ENCODE measurements at places on chromosomes 5 and 9.
A peak's percentile ranks its signal among the peaks of the same experiment; 100 is the strongest.

GRCh38 chr5:73692166-73692640, 66.2 kb downstream of the ARHGEF28 start:
- DNase-seq = no peak

DNA sequence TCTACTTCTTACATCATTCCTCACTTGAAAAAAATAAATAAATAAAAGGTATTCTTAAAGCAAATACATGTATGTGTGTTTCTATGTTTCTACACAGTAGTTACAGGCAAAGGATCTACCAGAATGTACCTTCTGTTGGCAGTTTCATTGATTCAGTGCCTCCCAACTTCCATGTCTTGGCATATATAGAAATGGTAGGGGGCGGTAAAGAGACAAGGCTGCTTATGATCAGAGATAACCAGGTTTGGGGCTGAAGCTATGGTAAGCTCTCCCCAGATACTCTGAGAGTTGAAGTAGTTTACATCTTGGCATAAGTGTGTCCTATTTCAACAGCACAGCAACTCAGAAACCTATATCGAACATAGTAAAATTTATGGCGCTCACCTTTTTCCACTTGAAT, 1075.4 kb upstream of the C9orf72 start:
- DNase-seq = no peak

DNA sequence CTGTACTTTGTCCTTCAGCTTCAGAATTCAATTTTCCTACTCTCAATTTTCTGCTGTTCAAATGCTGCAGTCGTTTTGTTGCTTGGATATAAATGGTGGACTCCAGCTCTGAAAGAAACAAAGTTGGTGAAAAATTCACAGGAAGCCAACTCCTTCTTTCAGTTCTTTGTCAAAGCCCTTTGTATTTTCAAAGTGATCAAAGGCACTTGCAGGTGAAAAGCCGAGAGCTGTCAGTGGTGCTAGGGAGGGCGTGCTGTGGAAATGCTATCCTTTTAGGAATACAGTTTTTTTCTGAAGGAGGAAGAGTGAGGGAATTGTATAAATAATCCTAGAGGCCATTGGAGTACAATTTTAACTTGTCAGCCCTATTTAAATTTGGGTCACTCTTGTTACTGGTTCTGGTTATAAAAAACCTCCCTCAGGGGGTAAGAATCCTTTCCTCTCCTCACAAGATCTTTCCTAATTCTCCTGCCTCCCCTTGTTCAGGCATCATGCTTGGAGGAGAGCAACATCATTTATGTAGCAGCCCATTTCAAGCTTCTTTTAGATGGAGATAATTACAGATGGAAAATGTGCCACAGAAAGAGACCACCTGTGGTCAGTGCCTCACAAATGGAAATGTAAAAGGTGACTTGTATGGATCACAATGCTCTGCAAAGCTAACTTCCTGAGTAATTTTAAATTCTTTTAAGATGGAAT, 62.5 kb upstream of the GHR start:
- DNase-seq = no peak

DNA sequence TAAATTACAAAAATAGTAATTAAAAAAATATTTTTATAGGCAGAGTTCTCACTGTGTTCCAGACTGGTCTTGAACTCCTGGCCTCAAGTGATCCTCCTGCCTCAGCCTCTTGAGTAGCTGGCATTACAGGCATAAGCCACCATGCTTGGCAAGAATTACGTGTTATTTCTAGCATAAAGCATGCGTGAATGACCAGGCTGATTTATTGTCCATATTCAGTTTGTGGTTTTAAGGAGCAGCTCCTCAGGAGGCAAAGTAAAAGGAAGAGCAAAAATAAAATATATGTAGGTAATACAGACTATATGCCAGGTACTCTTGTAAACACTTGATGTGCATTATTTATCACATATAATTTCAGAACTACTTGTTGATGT, 7.1 kb upstream of the CD180 start:
- DNase-seq = no peak

- no peak for DNase-seq
Observed at GRCh38 chr5:90096415-90097081, 313.0 kb downstream of the CETN3 start.

DNA sequence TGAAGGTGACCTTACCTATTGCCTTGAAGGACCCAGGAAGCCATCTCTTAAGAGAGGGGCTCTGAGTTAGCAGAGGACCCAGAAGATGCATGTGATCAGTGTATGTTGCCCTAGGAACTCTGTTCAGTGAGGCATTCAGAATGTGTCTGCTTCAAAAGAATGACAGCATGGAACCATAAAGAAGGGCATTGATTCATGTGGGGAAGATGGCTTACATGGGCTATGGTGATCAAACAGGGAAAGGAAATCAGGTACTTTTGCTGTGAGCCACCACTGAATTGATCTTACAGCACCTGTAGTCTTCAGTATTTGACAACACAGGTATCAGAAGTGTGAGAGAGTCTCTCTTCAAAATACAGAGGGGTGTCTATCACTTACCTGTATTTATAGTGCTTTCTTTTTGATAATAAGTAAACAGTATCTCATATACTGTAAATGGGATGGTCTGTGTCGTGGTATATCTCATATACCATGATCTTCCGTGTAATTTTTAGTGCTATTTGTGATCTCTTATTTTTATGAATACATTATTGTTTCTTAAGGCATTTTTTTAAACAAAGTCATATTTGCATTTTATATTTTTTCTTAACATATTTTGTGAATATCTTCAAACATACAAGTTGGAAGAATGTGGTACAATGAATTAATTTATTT, 57.0 kb downstream of the FOCAD start:
- no peak for DNase-seq

DNA sequence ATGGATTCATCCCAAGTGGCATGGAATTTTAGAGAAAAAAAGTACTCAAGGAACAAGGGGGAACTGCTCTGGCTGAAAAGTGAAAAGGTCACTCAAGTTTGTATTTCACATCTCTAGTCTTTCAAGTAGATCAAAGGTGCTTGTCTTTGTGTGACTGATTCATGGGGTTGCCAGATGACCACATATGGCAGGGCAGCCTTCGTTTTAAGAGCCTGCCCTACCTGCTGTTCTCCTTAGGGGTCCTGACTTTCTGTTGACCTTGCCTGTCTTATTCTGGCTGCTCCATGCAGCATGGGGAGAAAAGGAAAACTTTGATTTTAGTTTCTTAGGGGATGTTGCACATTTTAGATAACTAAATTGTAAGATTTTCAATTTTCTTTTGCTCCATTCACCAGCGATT, 877.7 kb downstream of the TLE1 start:
- no peak for DNase-seq

DNA sequence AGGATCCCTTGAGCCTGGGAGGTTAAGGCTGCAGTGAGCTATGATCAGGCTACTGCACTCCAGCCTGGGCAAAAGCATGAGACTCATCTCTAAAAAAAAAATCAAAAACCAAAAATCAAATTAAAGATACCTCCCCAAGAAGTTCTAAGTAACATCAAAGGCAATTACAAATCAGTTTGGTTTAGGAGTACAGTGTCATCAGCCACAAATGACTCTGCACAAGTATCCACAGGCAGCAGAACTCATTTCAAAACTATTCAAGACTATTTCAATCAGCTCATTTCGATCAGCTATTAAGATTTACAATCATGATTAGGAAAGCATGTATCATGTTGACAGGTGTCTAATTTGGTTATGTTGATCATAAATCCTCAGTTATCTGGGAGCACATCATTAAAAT, 19.1 kb downstream of the TRMO start:
- DNase-seq = no peak

- no peak for DNase-seq
Observed at GRCh38 chr9:130245474-130245873, 20.1 kb upstream of the HMCN2 start.

- DNase-seq = no peak
Observed at GRCh38 chr5:40080191-40080590, 599.5 kb upstream of the PTGER4 start.

GRCh38 chr5:1167361-1167727, 34.1 kb upstream of the SLC6A19 start:
- no peak for DNase-seq

GRCh38 chr9:20030221-20030620, 241.4 kb upstream of the SLC24A2 start:
- no peak for DNase-seq

DNA sequence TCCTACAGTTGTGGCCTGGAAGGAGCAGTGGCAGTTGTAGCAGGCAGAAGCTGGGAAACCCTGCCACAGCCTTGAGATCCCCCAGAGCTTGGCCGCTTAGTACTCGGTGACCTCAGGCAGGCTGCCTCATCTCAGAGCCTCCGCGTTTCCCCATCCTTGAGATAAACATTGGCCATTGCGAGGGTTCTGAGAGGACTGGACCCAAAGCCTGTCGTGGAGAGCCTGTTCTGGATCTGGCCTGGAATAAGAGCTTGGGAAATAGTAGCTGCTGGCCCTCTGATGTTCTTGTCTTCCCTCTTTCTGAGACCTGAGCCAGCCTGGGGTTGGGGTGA, 1.3 kb downstream of the MIGA2 start:
- DNase-seq = no peak

- DNase-seq = no peak
Observed at GRCh38 chr9:99305124-99305523, 83.0 kb downstream of the SEC61B start.

DNA sequence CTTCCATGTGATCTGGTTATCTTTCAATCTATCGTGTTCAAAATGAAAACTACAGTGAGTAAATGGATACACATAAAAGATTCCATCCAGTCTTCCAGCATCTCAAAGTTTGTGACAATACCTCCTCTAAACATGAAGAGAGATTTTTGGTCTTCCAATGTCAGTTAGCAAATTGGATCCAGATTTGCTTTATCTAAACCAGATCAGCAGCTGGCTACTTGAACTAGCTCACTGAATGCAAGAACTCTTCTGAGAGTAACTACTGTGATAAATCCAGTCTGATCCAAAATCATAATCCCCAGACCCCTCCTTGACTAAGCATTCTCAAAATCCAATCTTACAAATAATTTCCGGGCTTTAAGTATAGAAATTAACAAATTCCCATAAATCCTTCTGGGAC, 2177.9 kb upstream of the C9orf72 start:
- DNase-seq = no peak

- DNase-seq = no peak
Observed at GRCh38 chr9:96524764-96525163, 74.8 kb downstream of the HABP4 start.

DNA sequence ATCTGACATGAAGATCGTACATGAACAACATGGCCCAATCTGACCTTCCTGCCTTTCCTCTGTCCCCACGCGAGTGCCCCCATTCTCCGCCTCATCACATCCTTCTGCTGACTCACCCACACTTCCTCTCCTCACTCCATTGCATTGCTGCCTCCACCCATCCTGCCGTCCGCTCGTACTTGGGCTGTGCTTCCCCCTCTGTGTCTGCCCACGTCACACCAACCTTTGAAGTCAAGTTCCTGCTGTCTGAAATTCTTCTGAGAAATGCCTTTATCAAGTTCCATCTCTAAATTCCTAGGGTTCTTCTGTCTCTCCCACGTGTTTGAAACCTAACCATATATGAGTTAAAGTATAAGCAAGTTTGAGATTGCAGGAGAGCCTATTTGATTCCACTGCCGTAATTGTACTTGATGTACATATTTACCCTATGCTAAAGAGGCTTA, 18.0 kb upstream of the STARD4 start:
- peak; percentile 74 for DNase-seq

GRCh38 chr9:90419221-90419851, 223.3 kb downstream of the DIRAS2 start:
- no peak for DNase-seq

GRCh38 chr9:115657695-115658094, 495.9 kb upstream of the PAPPA start:
- DNase-seq = no peak

DNA sequence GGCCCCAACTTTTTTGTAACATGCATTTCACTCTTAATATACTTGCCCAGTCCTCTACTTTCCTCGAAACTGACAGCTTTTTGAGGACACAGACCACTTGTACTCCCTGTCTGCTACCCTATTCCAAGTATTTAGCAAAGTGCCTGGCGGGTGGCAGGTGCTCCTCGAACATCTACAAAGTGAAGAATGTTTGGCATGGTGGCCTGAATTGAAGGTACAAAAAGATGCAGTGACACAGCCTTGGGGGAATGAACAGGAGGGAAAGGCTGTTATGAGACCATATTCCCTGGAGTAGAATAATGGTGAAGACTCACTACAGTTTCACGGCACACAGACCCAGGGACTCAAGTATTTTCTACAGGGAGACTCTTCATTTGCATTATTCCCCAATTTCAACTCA, 590.9 kb downstream of the PRELID2 start:
- DNase-seq = no peak

- no peak for DNase-seq
Observed at GRCh38 chr5:125700380-125700861, 722.8 kb upstream of the GRAMD2B start.

DNA sequence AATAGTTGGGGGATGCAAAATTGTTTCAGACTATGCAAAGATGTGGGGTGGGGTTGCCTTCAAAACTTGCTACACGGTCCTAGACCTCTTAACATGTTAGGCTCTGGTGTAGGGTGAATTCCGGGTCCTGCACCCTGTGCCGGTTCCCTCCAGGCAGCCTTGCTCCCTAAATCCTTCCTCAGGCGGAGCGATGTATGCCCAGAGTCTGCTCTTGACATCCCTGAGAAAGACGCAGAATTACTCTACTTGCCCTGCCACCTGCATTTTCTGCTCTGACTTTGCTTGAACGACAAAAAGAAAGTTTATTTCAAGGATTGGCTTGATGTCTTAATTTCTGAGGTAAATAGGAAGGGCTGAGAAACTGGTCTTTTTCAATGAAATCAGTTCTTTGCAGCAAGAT, 691 bp downstream of the THBS4 start:
- DNase-seq = no peak

- no peak for DNase-seq
Observed at GRCh38 chr9:87071473-87071872, 124.2 kb upstream of the GAS1 start.
